ENCODE measurements at places on chromosomes 11 and 22. TPM values are rescaled to one million over a fixed set of nuclear protein-coding genes. Genes with fewer than 3 reads are reported as not detected.

Gene SEZ6L
- not detected for total RNA-seq

- no peak for DNase-seq
These were observed 14.1 kb upstream of the TSKU start for GRCh38 chr11:76768909-76769560.

Gene CACNA1I
- total RNA-seq, result 0.06 TPM

GRCh38 chr11:78823588-78823987 lies 248.9 kb upstream of the NARS2 start:
- DNase-seq, result no peak

DNA sequence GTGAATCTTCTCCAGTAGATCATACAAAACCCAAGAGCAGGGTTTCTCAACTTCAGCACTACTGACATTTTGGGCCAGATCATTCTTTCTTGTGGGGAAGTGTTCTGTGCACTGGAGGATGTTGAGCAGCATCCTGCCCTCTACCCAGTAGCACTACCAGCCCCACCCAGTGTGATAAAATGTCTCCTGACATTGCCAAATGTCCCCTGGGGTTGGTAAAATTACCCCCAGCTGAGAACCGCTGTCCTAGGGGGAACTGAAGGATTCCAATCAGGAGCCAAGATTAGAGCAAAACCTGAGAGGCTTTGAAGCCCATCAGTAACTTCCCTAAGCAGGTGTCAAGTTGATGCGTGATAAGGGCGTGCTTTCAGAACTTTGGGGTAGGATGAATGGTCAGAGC lies 61.4 kb upstream of the YWHAH start:
- no peak for DNase-seq

GRCh38 chr22:35308480-35309021 lies 8.9 kb downstream of the TOM1 start:
- DNase-seq, result no peak

Gene ASCC2
- 37.0 TPM for total RNA-seq

- DNase-seq, result no peak
These were observed 33.8 kb downstream of the ZC3H7B start for GRCh38 chr22:41334951-41335635.

Gene SLC5A4
- total RNA-seq, result not detected

GRCh38 chr11:118277312-118277711 lies 13.2 kb upstream of the MPZL2 start:
- DNase-seq, result peak; percentile 93

Gene OSM
- total RNA-seq, result not detected

- DNase-seq, result peak; percentile 83
These were observed 72.0 kb downstream of the SLC5A12 start for GRCh38 chr11:26649884-26650283.

Gene TIGD3
- 1.3 TPM for total RNA-seq

GRCh38 chr11:70364178-70364577 lies 34.2 kb upstream of the CTTN start:
- no peak for DNase-seq

- DNase-seq, result peak; percentile 69
These were observed 8.2 kb downstream of the SUSD2 start for GRCh38 chr22:24189249-24190158.

GRCh38 chr11:20590381-20590780 lies 9.0 kb upstream of the SLC6A5 start:
- no peak for DNase-seq

DNA sequence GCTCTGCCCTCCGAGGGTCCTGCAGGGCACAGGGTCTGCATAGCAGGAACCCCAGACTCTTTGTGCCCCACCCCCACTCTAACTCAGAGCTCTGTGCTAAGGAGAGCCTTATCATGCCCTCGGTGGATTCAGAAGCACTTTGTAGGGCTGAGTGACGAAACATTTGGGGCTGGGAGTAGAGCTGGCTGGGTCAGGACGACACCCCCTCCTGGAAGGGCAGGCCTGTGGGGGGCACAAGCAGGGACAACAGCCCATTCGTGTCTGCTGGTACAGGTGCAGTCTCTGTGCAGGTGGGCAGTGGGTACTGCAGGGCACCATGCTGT lies 8.9 kb downstream of the APOBEC3A start:
- DNase-seq, result no peak

Gene HORMAD2
- total RNA-seq, result not detected

DNA sequence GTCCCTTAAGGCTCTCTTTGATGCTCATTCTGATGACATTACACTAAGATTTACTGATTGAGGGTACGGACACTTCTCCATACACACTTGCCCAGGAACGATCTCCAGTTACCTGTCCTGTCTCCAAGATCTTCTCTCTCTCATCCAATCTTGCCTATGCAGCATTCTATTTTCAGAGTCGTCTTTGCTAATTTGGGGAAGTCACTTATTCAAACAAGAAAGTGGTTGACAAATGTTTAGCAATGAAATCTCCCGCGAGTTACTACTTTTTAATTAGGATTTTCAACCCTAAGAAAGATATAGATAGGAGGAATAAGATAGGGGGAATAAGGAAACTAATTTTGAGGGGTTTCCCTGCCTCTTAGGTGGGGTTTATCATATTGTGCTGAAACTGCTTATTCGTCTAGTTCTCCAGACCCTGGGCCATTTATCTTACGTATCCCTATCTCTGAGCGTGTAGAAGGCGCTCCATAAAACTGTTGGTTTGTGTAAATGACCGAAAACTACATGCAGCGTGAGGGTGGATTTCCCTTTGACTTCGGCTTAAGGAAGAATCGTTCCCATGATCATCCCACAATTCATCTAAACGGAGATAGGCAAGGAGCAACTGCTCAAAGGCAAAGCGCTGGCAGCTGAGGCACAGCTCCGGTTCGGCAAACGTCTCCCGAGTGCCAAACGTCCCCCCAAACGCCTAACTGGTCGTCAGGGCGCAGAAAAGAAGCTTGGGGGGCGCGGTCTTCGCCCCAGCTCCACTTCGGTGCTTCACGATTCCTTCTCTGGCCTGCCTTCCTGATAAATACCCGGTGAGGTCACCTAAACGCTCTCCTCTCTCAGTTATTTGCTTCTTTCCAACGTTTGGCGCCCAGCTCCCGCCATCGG lies 804 bp downstream of the APIP start:
- no peak for DNase-seq

DNA sequence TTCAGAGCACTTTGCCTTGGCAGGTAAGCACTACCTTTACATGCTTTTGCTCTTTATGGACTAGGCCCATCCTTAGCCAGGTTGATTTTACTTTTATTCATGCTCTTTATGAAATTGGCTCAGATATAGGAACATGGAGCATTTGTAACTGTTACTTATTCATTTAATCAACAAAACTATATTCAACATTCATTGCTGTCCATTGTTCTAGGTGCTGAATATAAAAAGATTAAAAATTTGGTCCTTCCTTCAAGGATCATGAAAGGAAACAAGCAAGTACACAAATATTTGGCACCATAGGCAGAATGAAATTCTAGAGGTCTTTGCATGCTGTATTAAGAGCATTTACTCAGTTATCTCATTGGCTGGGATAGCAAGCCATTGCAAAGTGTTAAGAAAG lies 161.9 kb upstream of the TTC12 start:
- no peak for DNase-seq

DNA sequence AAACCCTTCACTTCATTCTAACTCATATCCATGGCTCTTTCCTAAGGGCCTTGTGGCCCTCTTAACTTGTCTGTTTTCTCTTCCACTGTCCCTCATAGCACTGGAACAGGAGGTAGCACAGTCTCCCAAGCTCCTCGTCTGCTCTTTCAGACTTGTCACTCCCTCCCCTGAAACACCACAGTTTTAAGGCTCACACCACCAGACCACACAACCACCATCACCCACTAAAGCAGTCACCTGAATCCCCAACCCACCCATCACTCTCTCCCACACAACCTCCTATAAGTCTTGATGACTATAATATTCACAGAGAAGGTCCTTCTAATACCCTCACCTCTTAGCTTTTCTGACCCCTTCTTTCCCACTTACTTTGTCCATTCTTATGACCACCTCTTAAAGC lies 11.1 kb upstream of the VWCE start:
- no peak for DNase-seq

DNA sequence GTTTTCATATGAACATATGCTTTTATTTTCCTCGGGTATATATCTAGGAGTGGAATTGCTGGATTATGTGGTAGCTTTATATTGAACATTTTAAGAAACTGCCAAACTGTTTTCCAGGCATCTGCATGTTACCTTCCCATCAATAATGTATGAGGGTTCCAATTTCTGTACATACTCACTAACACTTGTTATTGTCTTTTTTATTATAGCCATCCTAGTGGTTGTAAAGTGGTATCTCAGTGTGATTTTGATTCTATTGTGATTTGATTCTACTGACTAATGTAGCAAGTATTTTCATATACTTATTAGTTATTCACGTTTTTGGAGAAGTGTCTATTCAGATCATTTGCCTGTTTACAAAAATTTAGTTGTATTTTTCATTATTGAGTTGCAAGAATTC lies 2.0 kb downstream of the ANO5 start:
- no peak for DNase-seq

GRCh38 chr22:29733362-29734201 lies 13.8 kb downstream of the CABP7 start:
- no peak for DNase-seq

Gene KRTAP5-11
- total RNA-seq, result not detected

DNA sequence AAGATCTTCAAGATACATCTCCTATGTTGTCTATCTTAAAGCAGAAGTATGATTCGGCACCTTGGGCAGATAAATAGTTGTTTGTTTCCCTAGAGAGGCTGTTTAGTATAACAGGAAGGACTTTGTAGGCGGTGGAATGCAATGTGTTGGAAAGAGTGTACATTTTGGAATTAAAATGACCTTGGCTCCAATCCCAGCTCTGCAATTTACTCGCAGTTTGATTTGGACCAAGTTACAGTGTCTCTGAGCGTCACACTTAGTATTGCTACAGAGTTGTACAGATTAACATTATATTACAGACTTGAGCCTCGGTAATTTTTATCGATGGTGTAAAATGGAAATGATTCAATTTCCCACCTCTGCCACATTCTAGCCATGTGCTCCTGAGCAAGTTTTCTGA lies 265.3 kb downstream of the OPCML start:
- DNase-seq, result no peak

Gene VPS51
- total RNA-seq, result 743 TPM

DNA sequence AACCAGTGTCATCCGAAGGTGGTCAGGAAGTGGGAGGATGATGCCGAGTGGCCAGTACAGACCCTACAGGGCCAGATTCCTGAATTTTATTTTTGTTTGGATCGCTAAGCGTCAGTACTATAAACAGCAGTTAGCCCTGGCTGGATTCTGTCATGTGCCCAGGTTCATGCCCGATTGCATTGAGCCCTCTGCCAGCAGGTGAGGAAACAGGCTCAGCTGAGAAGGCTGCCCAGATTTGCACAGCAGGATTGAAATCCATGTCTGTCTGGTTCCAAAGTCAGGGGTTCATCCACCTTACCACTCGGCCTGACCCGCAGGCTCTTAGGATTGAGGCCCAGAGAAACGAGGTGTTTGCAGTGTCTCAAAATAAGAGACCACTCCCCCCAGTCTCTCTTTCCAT lies 9.1 kb upstream of the TBC1D22A start:
- no peak for DNase-seq

DNA sequence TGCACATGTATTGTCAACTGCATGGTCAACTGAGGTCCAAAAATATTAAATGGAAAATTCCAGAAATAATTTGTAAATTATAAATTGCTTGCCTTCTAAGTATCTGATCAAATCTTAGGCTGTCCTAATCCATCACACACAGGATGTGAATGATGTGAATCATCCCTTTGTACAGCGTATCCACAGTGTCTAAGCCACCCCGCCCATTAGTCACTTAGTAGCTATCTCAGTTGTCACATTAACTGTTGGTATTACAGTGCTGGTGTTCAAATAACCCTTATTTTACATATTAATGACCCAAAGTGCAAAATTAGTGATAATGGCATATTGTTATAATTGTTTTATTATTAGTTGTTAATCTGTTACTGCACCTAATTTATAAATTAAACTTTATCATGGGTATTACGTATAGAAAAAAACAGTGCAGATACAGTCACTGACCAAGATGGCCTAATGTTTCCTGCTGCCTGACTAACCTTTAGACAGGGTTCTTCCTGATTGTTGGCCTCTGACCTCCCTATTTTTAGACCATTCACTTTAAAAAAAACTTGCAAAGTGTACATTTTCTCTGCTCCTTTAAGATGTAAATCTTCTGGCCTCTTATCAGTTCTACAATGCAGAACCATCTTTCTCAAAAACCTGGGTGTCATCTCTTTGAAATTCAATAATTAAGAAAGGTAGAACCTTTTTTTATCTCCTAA lies 2.9 kb upstream of the SVIP start:
- peak; percentile 68 for DNase-seq

Gene ACCS
- 3.8 TPM for total RNA-seq

GRCh38 chr11:4466131-4466870 lies 16.1 kb upstream of the OR52K1 start:
- no peak for DNase-seq

GRCh38 chr11:62169448-62169847 lies 20.6 kb upstream of the SCGB1D1 start:
- no peak for DNase-seq

Gene CABP4
- total RNA-seq, result 0.55 TPM

DNA sequence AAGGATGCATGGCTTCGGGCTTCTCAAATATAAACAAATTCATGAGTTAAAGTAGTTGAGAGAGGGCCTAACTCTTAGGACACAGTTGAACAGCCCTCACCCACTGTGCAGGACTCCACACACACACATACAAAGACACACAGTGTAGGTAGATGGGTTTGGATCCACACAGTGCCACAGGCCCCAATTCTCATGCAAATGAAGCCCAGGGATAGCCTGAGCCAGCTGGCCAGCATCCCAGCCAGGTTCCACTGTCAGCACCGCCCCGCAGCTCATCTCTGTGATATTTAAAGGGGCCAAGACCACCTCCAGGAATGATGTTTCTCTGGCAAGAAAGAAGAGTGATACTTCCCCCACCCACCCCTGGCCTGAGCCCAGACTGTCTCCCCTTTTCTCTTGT lies 11.7 kb downstream of the SLC35C1 start:
- no peak for DNase-seq

DNA sequence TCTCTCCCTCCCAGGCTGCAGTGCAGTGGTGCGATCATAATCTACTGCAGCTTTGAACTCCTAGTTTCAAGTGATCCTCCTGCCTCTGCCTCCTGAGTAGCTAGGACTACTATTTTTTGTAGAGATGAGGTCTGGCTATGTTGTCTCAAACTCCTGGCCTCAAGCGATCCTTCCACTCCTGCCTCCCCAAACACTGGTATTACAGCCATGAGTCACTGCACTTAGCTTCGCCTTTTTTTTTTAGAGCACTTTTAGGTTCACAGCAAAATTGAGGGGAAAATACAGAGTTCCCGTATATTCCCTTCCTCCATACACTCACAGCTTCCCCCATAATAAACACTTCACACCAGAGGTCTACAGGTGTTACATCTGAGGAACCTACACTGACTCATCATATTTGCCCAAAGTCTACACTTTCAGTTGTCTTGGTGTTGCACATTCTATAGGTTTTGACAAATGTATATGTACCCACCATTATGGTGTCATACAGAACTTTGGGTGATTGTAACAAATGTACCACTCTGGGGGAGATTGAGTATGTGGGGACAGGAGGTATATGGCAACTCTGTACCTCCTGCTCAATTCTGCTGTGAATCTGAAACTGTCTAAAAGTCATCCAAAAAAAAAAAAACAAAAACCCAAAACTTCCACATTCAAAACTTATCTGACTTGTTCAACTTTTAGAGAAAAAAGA lies 11.3 kb upstream of the SLC37A4 start:
- DNase-seq, result peak; percentile 32

Gene SCN4B
- total RNA-seq, result not detected

Data from PC-3 (cell line).